Esophagus mucosa (tissue), 1 donor: ENCODE measurements at places on chromosomes 6 and 20. TPM values are rescaled to one million over a fixed set of nuclear protein-coding genes. Genes with fewer than 3 reads are reported as not detected.

- ATAC-seq: no peak
Observed at GRCh38 chr20:15597306-15597705, 975.9 kb downstream of the KIF16B start.

DNA sequence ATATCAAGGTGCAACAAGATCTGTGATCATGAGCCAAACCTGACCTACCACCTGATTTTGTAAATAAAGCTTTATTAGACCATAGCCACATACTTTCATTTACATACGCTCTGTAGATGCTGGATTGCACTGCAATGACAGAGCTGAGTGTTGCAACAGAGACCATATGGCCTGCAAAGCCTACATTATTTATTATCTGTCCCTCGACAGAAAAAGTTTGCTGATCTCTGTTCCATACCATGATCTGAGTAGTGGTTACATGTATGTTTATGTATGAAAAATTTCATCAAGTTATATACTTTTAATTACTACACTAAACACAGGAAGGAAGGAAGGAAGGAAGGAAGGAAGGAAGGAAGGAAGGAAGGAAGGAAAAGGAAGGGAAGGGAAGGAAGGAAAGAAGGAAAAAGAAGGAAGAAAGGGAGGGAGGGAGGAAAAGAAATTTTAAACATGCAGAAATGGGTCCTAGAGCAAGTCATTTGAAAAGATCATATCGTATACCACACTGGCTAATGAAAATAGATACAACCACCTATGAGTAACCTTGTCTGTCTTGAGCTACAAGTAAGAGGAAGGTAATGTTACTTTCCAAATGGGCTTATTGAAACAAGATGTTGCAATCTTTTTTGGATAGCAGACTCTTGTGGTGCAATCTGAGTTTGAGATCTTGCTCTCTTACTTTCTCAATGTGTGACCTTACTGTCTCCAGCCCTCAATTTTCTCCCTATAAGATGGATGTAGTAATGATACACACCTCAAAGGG lies 441.0 kb downstream of the KIF16B start:
- ATAC-seq: no peak

DNA sequence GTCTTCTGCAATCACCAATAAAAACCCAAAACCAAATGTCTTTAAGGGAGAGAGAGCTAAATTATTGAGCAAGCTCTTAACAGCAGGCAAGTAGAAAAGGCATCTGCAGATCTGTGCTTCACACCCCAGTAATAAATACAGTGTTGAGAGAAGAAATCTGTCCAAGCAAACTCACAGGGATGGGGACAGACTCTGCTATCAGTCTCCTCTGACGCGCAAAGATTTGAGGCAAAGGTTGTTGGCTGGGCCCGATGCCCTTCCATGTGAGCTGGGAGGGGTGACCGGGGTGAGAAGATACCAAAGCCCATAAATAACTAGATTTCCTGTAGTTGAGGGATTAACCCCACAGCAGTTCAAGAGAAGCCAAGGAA lies 315.2 kb upstream of the SOX4 start:
- no peak for ATAC-seq

DNA sequence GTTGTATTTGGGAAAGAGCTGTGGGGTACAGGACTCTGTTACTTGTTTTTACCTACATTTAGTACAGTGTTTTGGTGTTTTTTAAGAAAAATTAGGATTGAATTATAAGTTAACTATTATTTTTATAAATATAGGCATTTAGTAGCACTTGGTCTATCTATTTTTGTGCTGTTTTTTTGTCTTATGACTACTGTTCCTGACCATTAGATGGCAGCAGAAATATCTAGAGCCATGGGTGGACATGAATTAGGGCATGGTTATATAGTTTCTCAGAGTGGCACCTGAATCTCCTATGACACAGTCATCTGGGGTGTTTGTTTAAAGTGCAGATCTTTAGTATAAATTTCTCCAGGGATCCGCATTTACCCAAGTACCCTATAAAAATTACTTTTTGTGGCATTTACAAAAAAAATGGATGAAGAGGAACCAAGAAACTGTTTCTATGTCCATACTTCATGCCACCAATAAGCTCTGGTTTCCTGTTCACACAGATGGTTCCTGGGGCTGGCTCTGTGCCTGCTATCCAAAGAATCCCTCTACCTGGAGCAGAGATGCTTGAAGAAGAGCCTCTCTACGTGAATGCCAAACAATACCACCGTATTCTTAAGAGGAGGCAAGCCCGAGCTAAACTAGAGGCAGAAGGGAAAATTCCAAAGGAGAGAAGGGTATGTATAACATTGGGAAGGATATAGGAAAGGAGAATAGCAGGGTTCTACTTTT lies 19.8 kb downstream of the NFYA start:
- no peak for ATAC-seq

DNA sequence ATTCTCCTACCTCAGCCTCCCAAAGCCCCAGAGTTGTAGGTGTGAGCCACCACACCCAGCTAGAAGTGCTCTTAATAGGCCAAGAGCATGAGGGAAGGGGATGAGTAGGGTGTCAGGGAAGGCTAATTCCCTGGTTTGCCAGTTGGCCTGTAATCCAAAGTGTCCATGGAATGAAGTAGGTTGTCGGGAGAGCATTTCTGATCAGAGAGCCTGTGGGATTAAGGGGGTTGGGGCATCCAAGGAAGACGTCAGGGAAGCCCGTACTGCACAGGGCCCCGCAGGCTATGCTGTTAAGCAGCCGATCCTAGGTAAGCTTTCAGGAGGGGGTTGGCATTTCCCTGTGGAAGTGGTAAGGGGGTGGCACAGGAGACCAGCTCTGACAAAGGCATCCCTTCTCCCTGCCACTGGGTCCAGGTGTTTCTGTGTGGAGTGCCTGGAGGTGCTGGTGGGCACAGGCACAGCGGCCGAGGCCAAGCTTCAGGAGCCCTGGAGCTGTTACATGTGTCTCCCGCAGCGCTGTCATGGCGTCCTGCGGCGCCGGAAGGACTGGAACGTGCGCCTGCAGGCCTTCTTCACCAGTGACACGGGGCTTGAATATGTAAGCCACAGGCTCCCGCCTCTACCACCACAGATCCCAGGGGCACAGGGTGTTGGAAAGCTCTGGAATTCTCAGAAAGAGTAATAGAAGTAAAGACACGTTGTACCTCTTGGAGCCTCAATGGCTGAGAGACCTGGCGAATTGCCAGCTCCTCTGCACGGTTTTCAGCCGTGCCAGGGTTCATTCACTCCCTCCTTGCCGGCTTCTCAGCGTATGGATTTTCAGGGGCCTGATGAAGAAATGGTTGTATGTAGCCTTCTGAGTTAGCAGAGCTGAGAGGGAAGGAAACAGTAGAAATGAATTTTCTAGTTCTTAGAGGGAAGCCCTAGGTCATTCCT lies 21.4 kb upstream of the MAPRE1 start:
- no peak for ATAC-seq

DNA sequence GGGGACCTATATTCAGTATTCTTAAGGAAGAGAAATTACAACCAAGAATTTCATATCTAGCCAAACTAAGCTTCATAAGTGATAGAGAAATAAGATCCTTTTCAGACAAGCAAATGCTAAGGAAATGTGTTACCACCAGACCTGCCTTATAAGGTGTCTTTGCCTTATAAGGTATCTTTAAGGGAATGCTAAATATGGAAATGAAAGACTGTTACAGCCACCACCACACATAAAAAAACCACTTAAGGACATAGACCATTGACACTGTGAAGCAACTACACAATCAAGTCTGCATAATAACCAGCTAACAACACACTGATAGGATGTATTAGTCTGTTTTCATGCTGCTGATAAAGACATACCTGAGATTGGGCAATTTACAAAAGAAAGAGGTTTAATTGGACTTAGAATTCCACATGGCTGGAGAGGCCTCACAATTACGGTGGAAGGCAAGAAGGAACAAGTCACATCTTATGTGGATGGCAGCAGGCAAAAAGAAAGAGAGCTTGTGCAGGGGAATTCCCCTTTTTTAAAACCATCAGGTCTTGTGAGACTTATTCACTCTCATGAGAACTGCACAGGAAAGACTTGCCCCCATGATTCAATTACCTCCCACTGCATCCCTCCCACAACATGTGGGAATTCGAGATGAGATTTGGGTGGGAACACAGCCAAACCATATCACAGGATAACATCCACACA lies 119.2 kb upstream of the LAMA2 start:
- ATAC-seq: no peak

The PAX1 gene
- total RNA-seq: not detected

The PLN gene
- total RNA-seq: 1.5 TPM

The CYP39A1 gene
- 3.4 TPM for total RNA-seq

The PDE7B gene
- total RNA-seq: 0.68 TPM

The REM1 gene
- 0.20 TPM for total RNA-seq

The IFNGR1 gene
- 53.5 TPM for total RNA-seq
